ENCODE measurements at places on chromosomes 1 and 21.

DNA sequence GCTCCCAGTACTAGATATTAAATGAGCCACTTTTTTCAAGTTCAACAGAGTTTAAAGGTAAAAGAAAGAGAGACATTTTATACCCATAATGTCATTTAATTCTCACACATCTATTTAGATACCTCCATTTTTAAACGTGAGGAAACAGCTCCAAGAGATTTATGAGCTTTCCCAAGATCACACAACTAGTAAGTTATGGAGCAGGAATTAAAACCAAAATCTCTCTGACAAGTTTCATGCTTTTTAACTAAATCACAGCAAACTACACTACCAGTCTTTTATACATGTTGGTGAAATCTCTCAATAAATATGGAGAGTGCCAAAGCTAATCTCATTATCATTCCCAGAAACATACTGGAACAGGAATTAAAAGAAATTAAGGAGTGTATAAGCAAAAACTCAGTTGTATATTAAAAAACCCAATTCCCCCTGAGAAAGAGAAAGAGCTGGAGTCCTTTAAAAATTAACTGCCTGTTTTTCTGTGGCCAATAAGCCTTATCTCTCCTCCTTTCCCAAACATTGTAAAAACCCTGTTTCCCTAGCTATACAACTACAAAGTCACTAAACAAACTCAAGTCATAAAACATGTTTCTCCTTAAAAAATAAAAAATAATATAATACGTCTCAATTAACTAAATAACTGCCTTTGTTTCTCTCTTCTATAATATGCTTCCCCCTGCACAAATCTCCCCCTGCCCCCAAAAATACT, 26.7 kb upstream of the THEM4 start:
- no peak for DNase-seq

DNA sequence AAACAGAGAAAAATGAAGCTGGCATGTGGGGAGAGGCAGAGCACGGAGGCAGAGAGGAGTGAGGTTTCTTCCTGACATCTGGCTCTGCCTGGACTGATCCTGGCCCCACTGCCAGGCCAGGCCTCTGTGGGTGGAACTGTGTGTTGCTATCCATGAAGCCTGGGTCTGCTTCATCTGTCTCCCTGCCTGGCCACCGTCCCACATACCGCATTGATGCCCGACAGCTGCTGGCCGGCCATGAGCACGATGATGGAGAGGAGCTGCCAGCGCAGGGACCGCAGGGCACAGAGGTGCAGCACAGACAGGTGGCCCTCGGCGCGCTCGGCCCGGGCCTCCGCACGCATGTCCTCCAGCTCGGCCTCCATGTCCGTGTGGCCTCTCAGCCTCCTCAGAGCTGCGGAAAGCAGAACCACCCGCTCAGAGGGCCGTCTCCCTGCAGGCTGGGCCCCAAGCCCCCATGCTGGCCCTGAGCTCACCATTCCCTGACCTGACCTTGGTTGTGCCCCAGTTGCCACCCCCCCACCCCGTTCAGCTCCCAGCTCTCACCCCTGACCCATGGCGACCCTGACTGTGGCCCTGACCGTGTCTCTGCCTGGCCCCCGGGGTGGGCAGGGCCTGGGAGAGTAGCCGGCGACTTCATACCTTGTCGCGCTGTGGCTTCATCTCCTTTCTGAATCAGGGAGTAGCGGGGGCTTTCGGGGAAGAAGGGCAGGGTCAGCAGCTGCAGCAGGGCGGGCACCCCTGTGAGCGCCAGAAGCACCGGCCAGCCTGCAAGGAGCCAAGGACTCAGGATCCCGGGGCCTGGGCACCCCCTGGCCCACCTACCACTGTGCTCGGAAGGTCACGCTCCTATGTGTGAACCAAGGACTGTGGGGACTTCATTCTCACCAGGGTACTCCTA, 11.5 kb downstream of the SLC2A7 start:
- no peak for DNase-seq

DNA sequence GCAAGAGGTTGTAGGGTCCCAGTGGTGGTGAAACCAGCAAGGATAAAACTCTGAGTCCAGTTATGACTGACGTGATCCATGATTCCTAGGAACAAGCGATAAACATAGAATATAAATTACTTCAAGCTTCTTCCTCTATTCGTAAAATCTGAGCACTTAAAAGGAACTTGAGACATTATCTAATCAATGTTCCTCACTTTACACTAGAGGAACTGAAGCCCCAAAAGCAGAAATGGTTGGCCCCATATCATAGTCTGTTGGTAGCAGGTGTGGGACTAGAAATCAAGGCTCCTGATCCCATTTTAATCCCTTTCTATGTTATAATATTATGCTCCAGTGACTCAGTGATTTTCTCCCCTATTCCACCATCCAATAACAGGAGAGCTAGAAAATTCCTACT, 21.9 kb upstream of the MNDA start:
- DNase-seq = no peak

DNA sequence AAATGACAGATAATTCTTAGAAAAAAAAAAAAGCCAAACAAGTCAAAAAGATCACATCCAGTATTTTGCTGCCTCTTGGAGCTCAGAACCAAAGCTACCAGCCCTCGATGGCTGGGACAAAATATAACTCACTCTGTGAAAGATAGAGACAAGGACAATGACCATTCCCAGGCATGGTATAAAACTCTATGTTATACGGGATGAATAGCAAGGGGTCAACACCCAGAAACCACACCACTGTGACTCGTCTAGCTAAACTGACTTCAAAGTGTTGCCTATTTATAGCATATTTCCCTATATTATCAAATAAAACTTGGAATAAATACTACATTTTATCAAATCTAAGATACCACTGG, 10.1 kb downstream of the TMEM63A start:
- DNase-seq = no peak

DNA sequence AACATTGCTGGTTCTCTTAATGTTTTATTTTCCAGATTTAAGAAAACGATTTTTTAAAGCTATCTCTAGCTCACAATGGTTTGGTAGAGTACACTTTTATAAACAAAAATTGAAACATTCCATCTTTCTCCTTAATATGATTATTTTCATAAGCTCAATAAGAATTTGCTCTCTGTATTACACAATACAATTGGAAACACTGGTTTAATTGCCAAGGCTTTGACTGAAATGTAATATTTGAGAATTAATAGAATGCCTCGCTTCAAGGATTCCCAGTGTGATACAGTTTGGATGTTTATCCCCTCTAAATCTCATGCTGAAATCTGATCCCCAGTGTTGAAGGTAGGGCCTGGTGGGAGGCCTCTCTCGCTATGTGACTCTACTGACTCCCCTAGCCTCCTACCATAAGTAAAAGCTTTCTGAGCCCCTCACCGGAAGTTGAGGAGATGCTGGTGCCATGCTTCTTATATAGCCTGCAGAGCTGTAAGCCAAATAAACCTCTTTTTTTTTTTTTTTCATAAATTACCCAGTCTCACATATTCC, 67.4 kb downstream of the DDAH1 start:
- no peak for DNase-seq
